Stimulated activated CD4-positive, alpha-beta T cell treated with anti-CD3 and anti-CD28 coated beads, TNF-alpha, amount 100 ng/mL, for 4 hours (primary cell): ENCODE measurements at places on chromosomes 5 and 9.

- DNase-seq, result no peak
Measured at GRCh38 chr5:78467752-78468357, 107.4 kb downstream of the SCAMP1 start.

DNA sequence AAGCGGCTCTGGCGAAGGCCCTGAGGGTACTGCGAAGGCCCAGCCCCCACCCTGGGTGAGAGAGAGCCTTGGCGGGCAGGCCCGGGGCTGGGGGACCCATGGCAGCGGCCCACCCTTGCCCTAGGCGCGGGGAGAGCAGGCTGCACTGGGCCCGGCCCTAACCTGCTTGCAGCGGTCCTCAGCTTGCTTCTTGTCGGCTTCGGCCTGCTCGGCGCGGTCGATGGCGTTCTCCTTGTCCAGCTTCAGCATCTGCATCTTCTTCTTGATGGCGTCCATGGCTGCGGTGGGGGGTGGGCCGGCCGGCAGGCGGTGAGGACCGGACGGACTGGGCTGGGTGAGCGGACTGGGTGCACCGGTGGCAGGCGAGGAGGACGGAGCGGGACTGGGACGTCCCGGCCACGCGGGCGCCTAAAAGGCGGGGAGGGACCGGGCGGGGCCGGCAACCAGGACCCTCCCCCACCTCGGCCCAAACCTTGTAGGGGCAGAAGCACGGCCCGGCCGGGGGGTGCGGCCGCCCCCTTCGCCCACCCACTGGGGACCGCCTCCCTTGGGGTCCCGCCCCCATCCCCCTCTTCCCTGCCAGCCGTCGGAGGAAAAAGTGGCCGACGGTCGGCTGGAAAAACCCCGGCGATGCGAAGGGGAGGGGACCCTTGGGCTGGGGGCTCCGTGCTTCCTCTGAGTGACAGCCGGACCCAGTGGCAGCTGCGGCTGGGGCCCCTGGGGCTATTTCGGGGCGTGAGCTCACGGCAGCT is at the start of gene TPM2:
TPM2 (minus strand) TSS at position 384 of the 752 bp plus-strand sequence; CDS start at position 276, 108 bp downstream.
- no peak for DNase-seq

GRCh38 chr5:108278285-108279240 is 103.3 kb downstream of the FBXL17 start:
- no peak for DNase-seq

DNA sequence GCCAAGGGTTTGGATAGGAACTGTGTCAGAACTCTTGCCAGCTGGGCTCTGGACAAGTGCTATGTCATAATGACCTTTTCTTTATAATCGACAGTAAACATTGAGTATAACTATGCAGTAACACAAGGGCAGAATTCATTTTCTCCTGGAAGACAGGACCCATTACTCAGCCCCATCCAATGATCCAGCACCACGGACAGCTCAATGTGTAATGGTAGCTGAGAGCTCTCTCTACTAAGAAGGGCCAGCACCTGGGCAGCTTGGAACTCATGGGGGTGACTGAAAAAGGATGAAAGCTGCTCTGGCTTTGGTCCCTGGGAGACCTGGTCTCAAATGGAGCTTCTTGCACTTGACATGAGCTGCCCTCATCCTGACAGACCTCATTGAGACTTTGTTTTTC is 347.8 kb downstream of the TRIM32 start:
- DNase-seq, result no peak

- no peak for DNase-seq
Measured at GRCh38 chr5:91042936-91043255, 340.2 kb downstream of the ARRDC3 start.

- no peak for DNase-seq
Measured at GRCh38 chr9:134661791-134662142, 20.2 kb downstream of the COL5A1 start.

DNA sequence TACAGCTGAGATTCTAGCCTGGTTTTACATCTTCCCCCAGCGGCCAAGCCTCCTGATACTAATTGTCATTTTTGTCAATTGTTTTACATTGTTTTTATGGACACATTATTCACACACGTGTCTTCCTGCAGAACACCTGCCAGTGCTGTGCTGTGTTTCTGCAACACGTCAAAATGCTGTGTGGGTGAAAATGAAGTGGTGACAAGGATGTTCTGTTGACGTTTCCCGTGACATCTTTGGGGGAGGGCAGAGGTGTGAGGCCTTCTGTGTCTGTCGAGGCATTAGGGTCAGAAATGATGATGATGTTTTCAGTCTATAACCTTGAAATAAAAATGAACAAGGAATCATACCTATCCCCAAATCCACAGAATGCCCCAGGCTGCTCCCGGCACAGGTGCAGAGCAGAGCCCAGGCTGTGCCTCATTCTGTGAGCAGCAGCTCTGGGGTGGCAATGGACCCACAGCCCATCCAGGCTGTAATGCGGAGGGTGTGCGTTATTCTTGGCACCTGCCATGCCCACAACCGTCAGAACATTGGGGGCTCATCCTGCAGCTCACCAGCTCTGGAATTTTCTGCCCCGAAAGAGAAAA is 23.6 kb upstream of the CEP72 start:
- DNase-seq, result no peak

- no peak for DNase-seq
Measured at GRCh38 chr5:16585041-16585667, 31.6 kb downstream of the RETREG1 start.

GRCh38 chr9:85136507-85136906 is 467.0 kb downstream of the NTRK2 start:
- no peak for DNase-seq

DNA sequence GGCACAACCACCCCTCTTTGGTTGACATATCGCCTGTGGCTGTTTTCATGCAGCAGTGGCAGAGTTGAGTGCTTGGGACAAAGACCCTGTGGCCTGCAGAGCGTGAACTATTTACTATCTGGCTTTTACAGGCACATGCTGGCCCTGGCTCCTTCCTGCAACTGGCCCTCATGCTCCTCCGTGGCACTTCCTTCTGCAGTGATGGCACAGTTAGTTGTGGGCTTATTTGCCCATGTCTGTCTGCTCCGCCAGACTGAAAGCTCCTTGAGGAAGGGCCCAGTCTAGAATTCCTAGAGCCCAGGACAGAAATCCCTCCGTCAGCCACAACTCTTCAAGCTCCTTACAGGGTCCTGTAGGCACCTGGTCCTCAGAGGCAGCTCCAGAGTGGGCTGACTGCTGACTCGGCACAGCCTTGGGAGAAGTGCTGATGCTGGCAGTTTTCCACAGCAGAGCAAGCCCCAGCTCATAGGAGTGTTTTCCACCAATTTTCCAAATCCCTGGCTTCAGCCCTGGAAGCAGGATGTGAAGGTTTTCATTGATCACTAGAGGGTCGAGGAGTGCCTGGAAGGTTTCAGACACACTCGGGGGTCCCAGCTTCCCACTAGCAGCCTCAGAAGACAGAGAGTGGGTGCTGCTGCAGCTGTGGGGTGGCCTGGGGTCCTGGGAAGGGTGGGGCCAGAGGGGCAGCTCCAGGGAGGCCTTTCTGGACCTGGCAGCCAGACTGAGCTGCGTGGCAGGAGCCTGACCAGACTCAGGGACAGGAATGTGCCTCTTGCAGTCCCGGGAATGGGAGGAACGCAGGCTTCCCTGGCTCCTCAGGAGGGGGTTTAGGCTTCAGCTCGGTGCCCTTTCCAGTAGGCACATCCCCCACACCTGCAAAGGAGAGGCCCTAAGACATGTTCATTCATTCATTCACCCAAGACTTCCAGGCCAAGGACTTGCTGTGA is 56.5 kb upstream of the ANGPTL2 start:
- DNase-seq, result no peak

DNA sequence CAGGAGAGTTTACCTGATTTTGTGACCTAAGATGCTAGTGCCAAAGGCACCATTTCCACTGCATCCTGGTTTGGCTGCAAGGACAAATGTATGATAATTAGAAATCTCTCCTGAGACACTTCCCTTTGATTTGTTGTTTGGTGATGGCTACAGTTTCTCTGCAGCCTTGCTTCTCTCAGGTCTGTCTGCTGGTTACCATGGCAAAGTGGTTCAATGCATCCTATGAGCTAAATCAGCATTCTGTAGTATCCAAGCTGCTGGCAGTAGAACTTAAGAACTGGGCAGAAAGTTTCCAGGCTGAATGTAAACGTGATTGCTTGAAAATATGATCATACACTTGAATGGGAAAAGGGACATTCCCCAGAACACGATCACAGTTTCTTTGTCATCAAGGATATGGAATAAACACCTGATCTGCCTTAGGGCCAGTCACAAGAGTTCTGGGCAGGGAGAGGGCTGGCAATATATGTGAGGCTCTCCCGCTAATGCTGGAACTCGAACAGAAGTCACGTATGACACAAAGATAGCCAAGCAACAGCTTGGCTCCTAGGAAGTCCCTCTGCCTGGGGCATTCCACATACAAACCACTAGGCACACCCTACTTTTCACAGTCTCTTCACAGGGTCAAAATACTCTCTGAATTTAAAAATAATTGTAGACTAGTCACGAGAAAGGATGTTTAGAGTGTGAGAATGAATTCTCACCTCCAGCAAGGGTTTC is 138.1 kb upstream of the GRAMD2B start:
- DNase-seq, result no peak

DNA sequence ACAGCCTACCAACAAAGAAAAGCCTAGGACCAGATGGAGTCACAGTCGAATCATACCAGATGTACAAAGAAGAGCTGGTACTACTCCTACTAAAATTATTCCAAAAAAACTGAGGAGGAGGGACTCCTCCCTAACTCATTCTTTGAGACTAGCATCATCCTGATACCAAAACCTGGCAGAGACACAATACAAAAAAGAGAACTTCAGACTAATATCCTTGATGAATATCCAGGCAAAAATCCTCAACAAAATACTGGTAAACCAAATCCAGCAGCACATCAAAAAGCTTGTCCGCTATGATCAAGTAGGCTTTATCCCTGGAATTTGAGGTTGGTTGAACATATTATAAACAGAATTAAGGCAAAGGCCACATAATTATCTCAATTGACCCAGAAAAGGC is 900.4 kb upstream of the ARRDC3 start:
- no peak for DNase-seq

GRCh38 chr9:69871118-69871834 is 50.7 kb downstream of the CFAP95 start:
- no peak for DNase-seq

DNA sequence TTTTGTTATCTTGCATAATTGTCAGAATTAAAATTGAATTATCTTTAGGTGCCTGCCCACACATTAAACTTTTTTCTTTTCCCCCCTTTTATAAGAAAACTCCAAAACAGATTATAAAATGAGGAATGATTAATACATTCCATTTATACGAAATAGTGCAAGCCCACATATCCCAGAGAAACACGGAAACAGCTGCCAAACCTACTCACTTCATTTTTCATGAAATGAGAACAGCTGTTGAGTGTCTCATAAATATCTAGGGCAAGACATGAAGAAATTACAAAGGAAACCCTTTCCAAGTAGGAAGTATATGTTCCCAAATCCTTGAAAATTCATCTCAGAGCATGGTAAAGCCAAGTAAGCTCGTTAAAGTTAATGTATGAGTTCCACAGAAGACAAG is 459.4 kb upstream of the NMUR2 start:
- no peak for DNase-seq

DNA sequence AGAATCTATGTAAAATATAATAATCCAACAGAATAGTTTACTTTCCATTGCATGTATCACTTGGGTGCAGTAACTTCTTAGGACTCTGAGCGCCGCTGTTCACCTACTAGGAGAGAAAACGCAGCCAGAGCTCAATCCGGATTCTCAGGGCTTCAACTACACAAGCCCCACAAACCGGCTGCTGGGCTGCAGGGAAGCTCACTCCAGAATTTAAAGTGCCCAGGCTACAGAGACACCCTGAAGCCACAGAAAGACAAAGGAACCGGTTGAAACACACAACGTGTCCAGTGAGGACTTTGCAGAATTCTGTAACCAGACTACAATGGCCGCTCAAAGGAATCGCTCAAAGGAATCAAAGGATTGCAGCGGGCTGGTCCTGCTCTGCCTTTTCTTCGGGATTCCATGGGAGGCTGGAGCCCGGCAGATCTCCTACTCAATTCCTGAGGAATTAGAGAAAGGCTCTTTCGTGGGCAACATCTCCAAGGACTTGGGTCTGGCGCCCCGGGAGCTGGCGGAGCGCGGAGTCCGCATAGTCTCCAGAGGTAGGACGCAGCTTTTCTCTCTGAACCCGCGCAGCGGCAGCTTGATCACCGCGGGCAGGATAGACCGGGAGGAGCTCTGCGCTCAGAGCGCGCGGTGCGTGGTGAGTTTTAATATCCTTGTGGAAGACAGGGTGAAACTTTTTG is at the start of gene PCDHGA10:
PCDHGA10 (plus strand) TSS at position 134 of the 686 bp plus-strand sequence; CDS start at position 323, 189 bp downstream.
- peak; percentile 42 for DNase-seq

DNA sequence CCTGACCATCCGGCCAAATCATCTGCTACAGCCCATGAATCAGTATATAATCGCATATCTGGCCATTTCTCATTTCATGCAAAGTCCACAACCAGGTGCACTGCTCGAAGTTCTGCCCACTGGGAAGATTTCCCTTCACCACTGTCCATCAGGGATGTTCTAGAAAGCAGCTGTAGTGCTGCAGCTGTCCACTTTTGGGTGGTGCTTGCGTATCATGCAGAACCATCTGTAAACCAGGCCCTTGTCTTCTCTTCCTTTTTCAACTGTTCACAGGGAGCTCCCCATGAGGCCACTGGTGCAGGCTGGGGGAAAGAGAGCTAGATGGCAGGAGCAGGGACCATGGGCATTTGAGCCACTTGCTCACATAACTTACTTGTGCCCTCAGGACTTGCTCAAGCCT is 7.4 kb upstream of the ADAMTS6 start:
- no peak for DNase-seq

- no peak for DNase-seq
Measured at GRCh38 chr5:115583474-115583873, 18.8 kb downstream of the TICAM2 start.
